OCI-M1 (cell line): ENCODE measurements at places on chromosomes 11 and 22.
A peak's percentile ranks its signal among the peaks of the same experiment; 100 is the strongest.

GRCh38 chr22:30422481-30423300 is 2.9 kb upstream of the MTFP1 start:
- DNase-seq = peak; percentile 56

GRCh38 chr11:2693271-2694261 is 6.2 kb downstream of the KCNQ1OT1 start:
- no peak for DNase-seq

GRCh38 chr22:49880281-49880680 is 26.6 kb downstream of the ZBED4 start:
- peak; percentile 63 for DNase-seq

DNA sequence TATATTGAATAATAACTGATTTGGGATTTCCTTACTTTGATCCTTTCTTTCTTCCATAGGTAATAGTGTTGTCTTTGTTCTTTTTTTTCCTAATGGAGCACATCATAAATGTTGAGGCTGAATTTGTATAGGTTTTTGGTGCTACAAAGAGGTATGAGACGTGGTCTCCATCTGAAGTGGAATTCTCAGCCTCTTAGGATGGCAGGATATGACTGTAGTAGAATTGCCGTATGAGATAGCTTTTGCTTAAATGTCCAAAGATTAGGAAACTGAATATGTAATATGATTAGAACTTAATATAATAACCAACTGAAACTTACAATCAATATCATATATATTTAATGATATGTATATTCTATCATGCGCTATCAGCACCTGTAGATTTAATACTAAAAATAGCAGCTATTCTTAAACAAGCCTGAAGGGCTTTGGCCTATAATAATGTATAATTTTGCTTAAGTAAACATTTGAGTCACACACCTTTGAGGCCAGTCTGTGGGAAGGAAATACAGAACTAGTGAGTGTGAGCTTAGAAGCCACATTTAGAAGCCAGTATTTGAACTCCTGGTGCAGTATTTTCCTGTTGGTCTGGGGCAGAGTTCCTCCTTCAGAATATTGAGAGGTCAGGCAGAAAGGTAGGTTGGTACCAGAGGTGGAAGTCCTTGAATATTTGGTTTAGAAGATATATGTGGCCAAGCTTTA is 62.6 kb downstream of the SWAP70 start:
- DNase-seq = no peak

GRCh38 chr11:34987617-34988016 is 71.2 kb downstream of the PDHX start:
- DNase-seq = no peak

GRCh38 chr22:44220727-44221680 is 40.3 kb downstream of the PARVG start:
- DNase-seq = no peak

GRCh38 chr11:592918-593317 is 16.6 kb downstream of the PHRF1 start:
- no peak for DNase-seq

DNA sequence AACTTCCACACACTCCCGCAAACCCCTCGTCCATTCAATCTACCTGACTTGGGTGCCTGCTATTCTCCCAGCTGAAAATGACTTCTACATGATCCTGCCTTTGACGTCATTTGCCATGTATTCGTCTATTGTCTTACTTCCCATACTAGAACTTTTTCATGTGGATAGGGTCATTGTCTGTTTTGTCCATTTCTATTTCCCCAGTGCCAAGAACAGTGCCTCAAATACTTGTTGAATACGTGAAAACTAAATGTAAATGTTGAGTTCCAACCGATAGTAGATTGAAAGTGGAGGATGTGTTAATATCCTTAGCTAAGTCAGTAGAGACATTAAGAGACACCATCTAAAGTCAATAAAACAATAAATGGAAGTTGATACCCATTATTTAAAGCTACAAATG is 935 bp downstream of the TRIM68 start:
- peak; percentile 13 for DNase-seq

- DNase-seq = no peak
Observed at GRCh38 chr22:38937541-38937940, 19.9 kb upstream of the APOBEC3A start.

DNA sequence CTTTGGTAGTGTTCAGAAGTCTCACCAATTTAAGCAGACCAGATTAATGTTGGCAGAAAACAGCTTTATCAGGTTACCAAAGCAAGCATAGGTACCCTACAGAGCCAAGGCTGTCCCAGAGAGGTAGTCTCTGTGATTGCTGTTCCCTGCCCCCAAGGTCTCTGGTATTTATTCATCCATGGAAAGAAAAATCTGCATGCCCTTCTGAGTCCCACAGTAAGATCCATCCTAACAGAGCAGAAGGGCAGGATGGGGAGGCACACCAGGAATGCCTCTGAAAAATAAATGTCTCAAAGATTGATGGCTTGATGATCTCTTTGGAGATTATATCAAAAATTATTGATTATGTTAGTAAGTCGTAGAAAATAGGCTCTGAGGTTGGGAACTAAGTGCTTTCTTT is 122.8 kb downstream of the FAT3 start:
- no peak for DNase-seq

DNA sequence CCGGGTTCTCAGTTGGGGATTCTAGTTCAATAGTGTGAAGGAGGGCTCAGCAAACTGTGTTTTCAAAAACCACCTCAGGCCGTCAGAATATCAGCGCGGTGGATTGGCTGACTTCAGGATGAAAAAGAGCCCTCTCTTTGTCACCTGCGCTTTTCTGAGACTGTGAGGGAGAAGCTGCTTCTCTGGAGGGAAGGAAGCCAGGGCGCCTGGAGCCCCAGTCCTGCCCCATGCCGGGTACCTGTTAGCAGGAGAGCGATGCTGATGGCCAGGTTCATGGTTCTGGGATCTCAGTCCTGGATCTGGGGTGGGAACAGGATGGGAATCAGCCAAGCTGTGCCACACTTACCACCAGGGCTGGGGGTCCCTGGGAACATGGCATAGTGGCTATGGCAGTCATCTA is 2.3 kb downstream of the THY1 start:
- DNase-seq = no peak

- peak; percentile 97 for DNase-seq
Observed at GRCh38 chr11:9565822-9566560, 7.5 kb upstream of the WEE1 start.

DNA sequence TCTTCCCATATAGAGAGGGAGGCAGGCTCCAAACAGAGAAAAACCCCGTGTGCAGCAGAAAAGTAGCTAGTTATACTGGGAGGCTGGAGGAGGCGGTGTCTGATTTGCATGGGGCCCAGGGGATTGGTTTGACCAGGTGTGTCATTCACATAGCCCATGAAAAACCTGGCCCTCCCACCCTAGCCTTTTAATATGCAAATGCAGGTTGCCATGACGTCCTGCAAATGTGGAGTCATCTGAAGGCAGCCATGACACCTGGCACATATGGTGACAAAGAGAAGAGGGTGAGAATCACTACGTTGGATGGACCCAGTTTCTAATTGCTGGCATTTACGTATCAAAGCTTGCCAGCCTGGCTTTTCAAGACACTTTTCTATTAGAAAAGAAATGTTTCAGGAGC is 57.8 kb downstream of the FAM181B start:
- no peak for DNase-seq

DNA sequence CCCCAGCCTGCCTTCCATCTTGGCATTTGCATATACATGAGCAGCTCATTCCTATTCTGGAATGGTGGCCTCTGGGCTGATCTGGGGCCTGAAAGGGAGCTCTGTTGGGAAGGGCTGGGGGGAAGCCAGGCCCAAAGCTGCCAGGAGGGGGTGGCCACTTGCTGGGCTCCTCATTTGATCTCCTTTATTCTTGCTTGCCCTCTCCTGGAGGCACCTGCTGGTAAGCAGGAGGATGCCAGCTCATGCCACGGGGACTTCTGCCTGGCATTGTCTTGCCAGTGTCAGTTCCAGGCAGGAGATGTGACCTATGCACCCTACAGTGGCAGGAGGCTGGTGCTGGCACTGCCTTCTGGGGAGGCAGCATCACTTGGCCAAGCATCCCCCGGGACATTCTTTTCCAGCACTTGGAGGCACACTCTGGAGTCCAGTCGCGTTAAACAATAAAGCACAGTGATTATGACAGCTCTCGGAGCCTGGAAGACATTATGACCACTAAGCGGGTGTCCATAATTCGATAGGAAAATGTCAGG is 128.3 kb downstream of the NTM start:
- DNase-seq = no peak

DNA sequence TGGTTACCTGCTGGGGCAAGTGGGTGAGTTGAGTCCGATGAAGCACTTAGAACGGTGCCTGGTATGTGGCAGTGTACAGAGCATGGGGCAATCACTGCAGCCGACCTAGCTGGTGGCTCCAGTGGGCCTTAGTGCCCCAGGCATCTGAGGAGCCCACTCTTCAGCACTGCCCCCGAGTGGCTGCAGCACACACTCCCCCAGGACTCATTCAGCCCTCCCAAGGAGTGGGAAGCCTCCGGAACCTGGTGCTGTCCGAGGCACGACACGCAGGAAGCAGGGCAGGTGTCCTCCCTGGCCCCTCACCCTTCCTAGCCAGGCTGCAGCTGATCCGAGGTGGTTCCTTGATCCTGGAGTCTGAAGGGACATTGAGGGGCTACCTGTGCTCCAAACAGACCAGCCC is 42.4 kb upstream of the PRODH start:
- no peak for DNase-seq

DNA sequence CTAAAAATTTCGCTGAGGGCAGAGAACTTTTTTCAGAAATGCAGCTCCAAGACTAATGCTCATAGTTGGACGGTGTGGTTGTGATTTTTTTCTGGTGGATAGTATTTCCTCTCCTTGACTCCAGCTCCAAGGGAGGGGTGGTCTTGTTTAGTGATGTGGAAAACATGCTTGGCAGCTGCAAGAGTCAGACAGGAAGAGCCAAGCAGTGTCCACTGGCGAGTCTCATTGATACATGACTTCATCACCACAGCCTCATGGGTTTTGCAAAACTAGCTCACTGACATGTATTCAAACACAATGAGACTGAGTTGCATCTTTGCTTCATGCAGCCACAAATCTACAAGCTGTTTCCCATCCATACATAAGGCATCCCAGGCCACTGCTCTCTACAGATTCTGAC is 7.3 kb upstream of the KCNJ1 start:
- DNase-seq = no peak
